ENCODE measurements at places on chromosomes 11 and 22.

DNA sequence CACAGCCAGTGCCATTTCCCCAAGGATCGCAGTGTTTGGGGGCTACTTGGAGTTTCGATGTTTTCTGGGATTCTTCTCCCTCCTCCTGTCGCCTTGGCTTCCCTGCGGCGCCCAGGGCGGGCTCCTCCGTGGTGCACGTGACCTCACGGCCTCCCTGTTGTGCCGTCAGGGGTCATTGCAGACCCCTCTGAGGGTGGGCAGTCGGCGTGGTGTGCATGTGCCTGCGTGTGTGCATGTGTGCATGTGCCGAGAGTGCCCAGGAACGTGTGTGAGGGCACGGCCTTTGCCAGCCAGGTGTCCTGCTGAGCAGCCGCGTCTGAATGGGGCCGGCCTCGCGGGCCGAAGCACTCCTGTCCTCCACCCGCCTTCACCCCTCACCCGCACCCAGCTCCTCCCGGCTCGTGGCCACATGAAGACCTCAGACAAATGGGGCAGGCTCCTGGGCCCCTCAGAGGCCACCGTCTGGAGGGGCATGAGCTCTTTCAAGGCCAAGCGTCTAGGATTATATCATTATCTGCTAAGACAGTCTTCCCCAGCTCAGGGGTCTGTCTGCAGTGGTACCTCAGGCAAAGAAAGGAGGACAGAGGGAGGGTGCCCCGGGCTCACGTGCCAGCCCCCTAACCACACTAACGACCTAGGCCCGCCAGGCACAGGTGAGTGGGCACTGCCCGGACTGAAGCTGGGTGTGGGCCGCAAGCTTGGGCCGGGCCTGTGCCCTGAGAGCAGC is 9.4 kb upstream of the MRPL23 start:
- no peak for DNase-seq

- no peak for DNase-seq
Observed at GRCh38 chr11:85602526-85603213, 24.5 kb downstream of the DLG2 start.

DNA sequence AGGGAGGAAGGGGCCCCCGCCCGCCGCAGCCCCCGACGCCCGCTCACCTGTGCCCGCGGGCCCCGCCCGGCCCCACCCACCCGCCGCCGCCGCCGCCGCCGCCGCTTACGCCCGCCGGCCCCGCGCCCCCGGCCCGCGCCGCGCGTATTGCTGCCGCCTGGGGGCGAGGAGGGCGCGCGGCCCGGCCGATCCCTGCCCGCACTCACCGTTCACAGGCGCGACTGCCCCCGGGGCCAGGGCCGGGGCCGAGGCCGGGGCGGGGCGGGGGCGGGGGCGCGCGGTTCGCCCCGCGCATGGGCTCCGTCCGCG is 212 bp downstream of the HRAS start:
- no peak for DNase-seq

GRCh38 chr11:2783536-2784082 is 83.8 kb upstream of the KCNQ1OT1 start:
- DNase-seq: no peak

Measured in astrocyte of the cerebellum (primary cell).